ENCODE measurements at places on chromosomes 1 and 21. TPM values are rescaled to one million over a fixed set of nuclear protein-coding genes. Genes with fewer than 3 reads are reported as not detected.

The PPM1J gene
- total RNA-seq = 7.5 TPM

The DIO1 gene
- total RNA-seq = not detected

The FBLIM1 gene
- 6.0 TPM for total RNA-seq

DNA sequence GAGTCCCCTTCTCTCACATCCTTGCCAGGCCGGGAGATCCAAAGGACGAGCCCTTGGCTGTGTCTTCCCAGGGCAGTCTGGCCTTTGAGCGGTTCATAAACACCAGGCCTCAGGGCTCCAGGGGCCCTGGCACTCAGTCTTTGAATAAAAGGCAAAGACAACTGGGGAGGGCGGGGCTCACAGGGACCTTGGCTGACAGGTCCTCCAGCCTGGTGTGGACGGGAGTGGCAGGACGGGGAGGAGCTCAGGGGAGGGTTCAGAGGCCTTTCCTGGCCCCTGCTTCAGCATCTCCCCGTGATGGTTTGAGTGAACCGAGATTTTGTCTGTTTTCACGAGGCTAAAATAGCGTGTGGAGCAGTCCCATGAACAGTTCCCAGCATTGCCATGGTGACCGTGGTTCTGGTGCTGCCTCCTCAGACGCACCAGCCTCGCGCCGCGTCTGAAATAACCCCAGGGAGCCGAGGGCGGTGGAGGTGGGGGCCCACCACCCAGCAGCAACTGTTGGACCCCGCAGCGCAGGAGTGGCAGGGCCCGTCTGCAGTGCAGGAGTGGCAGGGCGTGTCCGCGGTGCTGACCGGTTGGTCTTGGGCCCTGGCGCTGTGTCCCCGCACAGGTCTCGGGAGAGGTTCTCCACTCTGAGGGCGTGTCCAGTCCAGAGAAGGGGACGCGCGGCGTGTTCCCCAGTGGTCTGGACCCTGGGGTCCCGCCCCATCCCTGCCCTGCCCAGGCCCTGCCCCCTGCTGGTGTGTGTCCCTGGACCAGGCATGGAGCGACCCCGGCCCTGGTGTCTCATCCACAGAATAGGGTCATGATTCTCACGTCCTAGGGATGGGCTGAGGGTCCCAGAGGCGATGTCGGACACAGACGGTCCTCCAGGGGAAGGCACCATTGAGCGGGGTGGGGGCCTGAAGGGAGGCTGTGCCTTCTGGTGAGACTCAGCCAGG, 7.1 kb upstream of the PRKCZ start:
- DNase-seq = no peak

DNA sequence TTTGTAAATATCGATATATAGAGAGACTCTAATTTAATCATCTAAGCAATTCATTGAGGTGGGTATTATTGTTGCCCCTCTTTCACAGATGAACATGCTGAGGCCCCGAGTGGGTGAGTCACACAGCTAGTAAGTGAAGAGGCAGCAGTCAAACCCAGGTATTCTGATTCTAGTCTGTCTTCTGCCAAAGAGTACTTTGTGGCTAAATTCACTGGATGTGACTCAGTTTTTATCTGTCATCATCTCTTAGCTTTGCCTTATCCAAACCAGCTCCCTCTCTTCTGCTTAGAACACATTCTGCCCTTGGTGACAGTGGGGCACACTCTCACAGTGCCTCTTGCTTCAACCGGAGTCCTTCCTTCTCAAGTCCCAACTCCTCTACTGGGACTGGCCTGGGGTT, 11.5 kb downstream of the FCRL5 start:
- no peak for DNase-seq

GRCh38 chr1:159877695-159878444, 15.4 kb upstream of the VSIG8 start:
- DNase-seq = no peak

DNA sequence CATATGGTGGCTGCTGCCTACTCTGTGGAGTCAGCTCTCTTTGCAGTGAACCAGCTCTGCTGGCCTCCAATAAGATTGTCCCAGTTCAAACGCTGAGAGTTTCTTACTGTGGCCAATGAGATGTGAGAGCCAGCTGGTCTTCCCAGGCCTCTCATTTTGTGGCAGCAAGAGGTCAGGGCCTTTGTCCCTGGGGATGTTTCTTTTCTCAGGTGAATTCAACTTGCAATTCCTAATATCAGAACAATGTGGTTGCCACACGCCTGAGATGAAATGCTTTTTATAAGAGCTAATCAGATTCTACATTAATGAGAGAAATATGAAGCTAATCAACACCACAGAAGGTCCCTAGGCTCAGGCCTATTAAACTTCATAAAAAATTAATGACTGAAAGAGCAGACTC, 660.1 kb upstream of the CAMK1G start:
- DNase-seq = no peak

DNA sequence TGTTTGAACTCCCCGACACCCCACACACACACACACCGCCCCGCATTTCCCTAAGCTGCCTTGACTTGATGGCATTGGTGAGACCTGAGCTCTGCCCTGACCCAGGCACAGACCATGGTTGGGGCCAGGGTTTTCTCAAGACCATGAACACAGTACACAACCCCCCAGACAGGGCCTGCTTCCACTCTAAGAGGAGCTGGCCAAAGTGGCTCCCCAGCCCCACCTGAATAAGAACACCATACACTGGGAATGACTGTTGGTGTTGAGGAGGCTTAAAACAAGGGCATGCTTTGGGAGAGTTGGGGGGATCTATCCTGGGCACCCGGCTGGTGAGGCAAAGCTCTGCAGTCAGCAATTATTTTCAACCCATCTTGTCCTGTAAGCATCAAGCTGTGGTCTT, 77.6 kb upstream of the SYT6 start:
- DNase-seq = no peak

Data from HCT116 (cell line).